Thoracic aorta (tissue), 2 donors: ENCODE measurements at places on chromosomes 7 and 10.
A peak's percentile ranks its signal among the peaks of the same experiment; 100 is the strongest.

DNA sequence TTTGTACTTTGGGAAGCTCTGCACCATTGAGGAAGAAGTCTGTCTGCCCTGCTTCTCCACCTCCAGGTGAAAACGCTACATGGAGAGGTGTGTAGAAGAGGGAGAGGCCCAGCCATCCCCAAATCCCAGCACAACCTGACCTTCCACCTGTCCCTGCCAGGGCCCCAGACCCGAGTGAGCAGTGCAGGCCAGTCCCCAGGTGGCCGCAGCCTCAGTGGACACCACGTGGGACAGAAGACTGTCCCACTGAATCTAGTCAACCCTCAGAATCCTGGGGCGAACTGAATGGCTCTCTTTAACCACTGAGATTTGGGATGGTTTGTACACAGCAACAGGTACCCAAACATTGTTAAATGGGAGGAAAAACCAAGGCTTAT, 29.9 kb upstream of the GALNTL5 start:
- H3K27me3 ChIP-seq: no peaks in the 10 kb centered on the region
- H3K4me1 ChIP-seq: no peaks in the 10 kb centered on the region
- no peaks in the 10 kb centered on the region for H3K36me3 ChIP-seq
- H3K27ac ChIP-seq: no peak overlapping the region
- no peak overlapping the region for H3K4me3 ChIP-seq
- DNase-seq: no peak

DNA sequence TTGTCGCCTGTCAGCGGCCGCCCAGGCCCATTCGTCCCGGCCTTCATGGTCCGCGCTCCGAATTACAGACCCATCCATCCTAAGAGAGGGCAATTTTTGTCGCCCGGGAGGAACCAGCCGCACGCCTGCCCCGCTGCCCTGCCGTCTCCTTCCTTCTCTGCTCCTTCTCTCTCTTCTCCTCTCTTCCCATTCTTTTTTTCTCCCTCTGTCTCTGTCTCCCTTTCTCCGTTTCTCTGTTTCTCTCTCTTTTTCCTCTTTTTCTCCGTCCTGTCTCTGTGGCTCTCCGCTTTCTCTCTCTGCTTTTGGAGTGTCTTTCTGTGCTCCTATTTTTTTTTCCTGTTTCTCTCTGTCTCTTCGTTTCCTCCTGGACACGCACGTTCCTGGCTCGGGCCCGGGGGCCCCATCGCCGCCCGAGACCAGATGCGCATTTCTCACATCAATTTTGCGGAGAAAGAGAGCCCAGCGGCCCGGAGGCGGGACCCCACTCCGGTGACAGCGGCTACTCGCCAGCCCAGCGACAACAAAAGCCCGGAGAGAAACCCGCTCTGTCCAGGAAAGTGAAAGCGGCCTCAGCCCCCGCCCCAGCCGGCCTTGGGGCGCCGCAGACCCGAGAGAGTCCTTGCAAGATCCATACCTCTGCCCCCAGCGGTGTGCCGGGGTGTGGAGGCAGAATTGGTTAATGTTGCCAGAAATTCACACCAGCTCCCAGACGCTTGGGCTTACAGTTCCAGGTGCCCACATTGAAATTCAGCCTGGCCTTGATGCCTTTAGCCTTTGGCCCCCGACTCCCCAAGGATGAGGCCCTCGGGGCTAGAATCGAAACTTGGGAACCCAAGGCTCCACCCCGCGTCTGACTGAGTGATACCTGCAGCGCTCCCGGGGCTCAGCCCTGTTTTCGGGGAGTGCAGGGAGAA, 4.1 kb downstream of the LBX1 start:
- peaks cover 47% of the 10 kb centered on the region for H3K27me3 ChIP-seq
- no peaks in the 10 kb centered on the region for H3K36me3 ChIP-seq
- no peak for DNase-seq
- H3K4me3 ChIP-seq: peak overlapping the region; percentile 51

DNA sequence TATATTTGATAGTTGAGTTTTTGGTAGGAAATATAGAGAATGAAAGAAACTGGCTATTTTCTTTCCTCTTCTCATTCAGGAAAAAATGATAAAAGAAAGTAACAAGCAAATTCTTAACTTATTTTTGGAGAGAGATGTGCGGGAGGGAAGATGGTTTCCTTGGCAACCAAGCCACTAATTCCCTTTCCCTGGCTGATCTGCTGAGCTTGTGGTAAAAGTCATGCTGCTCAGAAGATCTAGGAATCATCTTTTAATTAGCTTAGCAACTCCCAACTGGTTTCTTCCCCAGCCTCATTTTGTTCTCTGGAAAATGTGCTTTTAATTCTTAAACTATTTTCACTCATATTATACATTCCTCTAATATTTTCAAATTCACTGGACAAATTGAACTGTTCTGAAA, 11.8 kb downstream of the UROS start:
- no peak overlapping the region for H3K4me3 ChIP-seq
- DNase-seq: no peak
- H3K27me3 ChIP-seq: no peaks in the 10 kb centered on the region
- no peak overlapping the region for H3K27ac ChIP-seq

DNA sequence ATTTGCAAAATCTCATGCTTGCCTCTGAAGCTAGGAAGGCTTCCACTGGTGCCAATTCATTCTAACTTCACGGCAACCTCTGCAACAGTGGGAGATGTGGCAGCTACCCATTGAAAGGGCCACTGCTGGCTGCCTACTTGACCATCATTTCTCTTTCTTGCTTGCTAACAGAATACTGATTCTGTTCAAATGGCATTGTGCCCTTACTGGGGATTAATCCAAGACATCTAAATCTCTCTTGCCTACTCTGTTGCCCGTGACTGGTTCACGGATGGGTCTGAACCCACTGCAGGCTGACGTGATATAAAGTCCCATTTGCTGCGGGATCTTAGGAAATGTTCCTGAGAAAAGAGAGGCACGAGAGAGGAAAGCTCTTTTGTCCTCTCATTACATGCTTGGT, 51.3 kb upstream of the GSDME start:
- no peak for DNase-seq
- no peak overlapping the region for H3K4me3 ChIP-seq
- H3K27ac ChIP-seq: no peak overlapping the region
- no peaks in the 10 kb centered on the region for H3K27me3 ChIP-seq
- H3K36me3 ChIP-seq: no peaks in the 10 kb centered on the region

DNA sequence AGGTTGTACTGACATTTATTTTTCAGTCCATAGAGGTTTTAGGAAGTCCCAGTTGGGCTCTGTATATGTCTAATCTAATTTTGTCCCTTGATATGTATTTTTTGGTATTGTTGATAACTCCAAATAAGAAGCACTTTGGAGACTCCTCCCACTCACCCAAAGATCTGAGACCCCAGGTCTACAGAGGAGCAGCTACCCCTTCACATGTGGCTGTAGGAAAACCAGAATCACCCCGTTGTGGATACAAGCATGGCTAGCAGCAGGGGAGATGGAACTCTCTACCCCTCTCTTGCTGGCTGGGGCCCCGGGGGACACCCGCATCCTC, 9.4 kb downstream of the HHEX start:
- no peak for DNase-seq
- H3K4me1 ChIP-seq: no peaks in the 10 kb centered on the region
- no peaks in the 10 kb centered on the region for H3K27me3 ChIP-seq
- peak overlapping the region; percentile 34 for H3K27ac ChIP-seq
- H3K36me3 ChIP-seq: no peaks in the 10 kb centered on the region

DNA sequence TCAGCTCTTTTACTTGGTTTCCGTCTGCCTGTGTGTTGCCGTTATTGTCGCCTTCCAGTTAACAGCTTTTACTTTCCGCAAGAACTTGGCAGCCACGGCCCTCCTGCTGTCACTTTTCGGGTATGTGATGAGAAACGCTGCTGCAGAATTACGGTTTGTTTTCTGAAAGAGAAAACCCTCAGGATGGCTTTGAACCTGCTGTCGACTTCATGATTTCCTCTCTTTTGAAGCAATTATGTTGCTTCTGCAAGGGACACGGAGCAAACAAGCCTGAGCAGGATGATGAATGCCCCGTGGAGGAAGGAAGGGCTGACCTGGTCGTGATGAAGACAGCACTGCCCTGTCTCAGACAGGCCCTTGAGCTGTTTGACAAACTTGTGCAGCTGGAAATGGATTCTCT, 339.8 kb downstream of the ABCA13 start:
- no peak for DNase-seq
- H3K4me3 ChIP-seq: no peak overlapping the region
- no peaks in the 10 kb centered on the region for H3K27me3 ChIP-seq
- H3K27ac ChIP-seq: no peak overlapping the region
